Stimulated activated CD4-positive, alpha-beta T cell treated with anti-CD3 and anti-CD28 coated beads, TNF-alpha, amount 100 ng/mL, for 48 hours (primary cell): ENCODE measurements at places on chromosomes 16 and 17.

DNA sequence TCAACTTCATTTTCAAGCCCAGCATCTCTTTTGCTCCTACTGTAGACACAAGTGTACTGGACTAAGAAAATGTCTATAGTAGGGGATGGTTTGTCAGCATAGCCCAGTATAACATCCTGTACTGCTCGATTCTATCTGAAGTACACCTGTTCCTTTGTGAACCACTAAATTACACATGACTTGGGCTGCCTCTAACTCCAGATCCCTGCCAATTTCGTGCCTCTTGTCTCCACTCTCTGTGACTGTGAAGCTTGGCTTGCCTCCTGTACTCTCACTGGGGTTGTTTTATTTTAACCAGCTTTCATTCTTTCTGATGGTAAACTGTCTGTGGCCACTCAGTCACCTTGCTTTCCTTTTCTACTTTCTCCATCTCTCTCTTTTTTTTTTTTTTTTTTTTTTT, 24.5 kb downstream of the GFOD2 start:
- DNase-seq, result no peak

- DNase-seq, result no peak
Measured at GRCh38 chr17:78822552-78822951, 18.1 kb downstream of the USP36 start.

DNA sequence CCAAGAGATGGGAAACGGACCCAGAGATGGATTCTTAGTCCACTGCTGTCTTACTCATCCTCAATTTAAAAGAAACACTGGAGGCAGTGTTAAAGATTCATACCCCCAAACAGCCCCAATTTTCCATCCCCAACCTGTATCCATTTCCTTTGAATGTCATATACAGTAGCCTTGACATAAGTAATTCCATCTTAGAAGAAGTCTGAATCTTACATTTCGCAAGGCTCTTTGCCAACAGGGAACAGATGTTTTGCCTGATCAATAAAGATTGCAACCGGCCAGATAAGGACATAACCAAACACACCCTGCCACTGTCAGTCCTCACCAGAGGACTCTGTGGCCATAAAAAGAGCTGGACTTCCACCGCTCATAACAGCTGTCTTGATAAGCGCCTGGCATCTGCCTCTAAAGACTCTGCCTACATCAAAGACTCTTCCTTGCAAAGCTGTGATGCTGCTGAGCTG, 59.0 kb upstream of the MED9 start:
- DNase-seq, result no peak

- DNase-seq, result no peak
Measured at GRCh38 chr17:17350491-17351355, 47.5 kb downstream of the NT5M start.

DNA sequence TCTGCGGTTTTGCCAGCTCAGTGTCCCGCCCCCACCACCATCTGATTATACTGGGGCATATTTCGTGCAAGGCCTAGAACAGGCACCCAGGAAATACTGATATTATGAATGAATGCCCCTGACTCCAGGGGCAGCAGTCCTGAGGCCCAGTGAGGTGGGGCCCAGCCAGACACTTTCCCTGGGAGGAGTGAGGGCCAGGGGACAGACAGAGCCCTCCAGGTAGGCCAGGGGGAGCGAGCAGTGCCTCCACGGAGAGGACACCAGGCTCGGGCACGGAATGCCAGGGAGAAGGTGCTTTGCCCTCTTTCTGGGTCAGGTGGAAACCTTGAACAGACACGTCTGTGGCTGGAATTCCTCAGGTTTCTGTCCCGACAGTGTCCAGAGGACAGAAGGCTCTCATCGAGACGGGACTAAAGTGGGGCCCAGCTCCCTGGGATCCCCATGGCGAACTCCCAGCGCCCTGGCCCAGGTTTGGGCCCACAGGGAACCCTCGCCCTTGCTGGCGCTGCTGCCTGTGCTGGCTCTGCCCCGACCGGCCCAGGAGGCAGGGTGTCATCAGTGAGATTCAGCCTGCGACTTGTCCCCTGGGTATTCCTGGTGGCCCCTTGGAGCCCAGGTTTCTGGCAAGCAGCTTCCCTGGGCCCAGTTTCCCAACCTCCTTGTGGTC, 4.3 kb downstream of the KATNB1 start:
- DNase-seq, result no peak

GRCh38 chr16:89316701-89317100, 99.2 kb downstream of the ZNF778 start:
- DNase-seq, result no peak

DNA sequence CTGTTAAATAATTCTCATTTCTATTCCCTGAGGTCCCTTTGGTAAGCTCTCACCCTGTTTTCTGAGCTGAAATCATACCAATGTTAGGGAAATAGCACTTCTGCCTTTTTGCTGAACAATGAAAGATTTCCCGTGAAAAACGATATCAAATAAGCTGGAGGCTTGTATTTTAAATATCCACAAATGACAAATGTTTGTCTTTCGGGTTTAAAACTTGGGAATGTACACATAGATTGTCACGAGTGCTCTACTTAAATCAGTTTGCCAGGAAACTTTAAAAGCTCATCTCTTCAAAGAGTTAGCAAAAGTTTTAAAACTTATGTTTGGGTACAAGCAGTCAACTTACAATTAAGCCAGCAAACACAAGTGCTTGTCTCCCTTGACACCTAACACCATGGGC, 393.5 kb upstream of the MON1B start:
- no peak for DNase-seq

DNA sequence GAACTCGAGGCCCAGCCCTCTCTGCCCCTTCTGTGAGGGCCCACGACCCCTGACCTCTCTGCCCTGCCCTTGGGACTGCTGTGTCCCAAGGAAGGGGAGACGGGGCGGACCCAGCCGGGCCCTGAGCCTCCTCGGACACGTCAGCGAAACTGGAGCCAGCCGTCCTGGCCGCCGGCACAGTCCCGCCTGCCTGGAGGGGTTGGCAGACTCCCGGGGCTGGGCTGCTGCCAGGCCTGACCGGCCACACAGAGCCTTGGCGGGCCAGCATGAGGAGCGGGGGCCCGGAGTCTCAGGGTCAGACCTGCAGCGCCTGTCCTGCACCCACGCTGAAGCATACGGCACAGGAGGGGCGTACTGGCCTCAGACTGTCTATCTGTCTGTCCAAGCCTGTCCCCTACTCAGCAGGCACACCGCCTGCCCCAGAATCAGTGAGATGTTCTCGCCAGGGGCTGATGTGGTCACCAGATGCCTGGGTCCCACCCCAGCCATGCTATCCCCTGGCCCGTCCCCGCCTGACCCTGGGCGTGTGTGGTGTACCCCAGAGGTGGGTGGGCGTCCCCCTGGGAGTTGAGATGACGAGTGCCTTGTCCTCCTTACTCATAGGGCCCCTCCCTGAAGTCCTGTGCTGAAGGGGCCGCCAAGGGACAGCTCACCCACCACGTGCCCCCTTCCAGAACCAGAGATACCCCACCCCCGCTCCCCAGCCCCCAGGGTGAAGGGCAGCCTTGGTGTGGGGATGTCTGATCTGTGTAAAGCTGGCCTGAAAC, 4.7 kb downstream of the VASN start:
- no peak for DNase-seq

- no peak for DNase-seq
Measured at GRCh38 chr16:16045879-16046278, 96.5 kb downstream of the ABCC1 start.
